ENCODE measurements at places on chromosomes 5 and 9.

DNA sequence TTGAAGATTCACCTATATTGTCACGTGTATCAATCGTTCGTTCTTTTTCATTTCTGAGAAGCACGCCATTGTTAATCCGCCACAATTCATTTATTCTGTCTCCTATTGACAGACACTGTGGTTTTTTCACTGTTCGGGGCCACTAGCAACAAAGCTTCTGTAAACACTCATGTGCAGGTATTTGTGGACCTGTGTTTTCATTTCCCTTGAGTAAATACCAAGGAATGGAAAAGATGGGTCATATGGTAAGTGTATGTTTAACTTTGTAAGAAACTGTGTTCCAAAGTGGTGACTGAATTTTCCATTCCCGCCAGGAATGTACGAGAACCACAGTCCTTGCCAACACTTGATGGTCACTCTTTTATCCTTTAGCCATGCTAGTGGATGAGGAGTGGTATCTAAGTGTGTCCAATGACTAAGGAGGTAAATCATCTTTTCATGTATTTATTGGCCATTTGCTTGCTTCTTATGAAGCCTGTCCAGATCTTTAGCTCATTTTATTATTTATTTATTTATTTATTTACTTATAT, 10.7 kb downstream of the ABO start:
- no peak for DNase-seq

GRCh38 chr5:125236007-125236406, 489.6 kb upstream of the ZNF608 start:
- no peak for DNase-seq

DNA sequence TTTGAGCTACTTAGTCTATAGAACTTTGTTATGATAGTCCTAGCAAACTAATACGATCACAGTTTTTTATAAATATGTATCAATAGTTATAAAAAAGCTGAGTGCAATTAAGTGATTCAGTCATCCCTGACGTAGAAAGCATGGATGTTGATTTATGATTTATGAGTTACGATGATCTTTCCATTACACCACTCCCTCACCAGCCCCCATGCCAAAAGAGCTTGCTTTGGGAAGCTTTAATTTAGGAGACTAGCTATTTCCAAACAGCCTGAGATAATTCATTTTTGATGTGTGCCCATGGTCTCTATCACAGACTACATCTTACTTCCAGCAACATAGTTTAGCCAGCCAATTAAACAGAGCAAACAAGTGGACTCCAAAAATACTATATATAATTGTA, 256.8 kb downstream of the GABRG2 start:
- no peak for DNase-seq

- peak; percentile 23 for DNase-seq
These were observed 2.1 kb downstream of the ANP32B start for GRCh38 chr9:97985058-97985861.

DNA sequence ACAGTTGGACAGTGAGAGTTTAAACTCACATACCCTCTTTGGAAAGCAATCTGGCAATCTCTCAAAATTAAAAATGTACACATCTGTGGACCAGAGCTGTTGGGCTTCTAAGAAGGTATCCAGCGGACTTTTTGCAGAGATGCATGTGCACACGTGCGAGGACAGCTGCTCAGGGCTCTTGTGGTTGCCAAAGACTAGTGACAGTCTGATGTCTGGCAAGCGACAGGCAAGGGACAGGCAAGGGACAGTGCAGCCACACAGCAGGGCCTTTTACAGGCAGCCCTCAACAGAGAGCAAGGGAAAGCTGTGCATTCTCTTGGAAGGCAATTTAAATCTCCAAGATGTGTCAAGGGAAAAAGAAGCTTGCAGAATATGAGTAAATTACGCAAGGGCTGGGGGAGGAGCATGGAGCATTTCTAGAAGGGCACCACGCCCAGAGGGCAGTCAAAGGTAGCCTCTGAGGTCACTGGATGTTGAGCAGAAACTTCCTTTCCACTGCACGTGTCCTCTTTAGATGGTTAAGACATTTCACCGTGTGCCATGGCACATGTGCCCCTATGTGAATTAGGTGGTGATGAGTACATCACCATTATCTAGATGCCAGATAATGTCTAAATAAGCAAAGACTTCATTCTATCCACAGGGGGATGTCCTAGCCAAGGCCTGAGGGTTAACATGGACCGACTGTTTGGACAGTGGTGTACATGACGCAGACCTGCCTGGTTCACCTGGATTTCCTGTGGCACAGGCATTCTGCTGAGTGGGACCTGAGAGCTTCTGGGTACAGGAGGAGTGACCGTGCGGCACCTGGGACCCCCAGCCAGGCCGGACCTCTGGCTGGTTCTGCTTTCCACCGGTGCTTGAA, 9.1 kb downstream of the GFPT2 start:
- DNase-seq, result peak; percentile 61

DNA sequence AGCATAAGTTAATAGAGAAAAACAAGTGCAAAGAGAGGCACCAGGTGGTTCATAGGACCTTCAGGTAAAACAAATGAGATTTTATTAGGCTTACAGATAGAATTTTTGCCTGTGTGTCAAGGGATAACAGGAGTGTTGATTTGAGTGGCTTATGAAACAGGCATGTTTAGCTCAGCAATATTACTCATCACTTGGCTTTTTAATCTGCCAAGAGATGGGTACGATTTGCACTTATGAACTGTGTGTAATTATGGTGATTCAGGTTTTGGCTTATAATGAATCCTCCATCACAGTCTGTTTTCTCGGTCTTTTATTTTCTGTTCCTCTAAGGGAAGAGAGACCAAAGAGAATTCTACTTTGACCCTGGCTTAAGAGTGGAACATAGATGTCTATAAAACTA, 199.3 kb downstream of the DMRTA1 start:
- peak; percentile 14 for DNase-seq

DNA sequence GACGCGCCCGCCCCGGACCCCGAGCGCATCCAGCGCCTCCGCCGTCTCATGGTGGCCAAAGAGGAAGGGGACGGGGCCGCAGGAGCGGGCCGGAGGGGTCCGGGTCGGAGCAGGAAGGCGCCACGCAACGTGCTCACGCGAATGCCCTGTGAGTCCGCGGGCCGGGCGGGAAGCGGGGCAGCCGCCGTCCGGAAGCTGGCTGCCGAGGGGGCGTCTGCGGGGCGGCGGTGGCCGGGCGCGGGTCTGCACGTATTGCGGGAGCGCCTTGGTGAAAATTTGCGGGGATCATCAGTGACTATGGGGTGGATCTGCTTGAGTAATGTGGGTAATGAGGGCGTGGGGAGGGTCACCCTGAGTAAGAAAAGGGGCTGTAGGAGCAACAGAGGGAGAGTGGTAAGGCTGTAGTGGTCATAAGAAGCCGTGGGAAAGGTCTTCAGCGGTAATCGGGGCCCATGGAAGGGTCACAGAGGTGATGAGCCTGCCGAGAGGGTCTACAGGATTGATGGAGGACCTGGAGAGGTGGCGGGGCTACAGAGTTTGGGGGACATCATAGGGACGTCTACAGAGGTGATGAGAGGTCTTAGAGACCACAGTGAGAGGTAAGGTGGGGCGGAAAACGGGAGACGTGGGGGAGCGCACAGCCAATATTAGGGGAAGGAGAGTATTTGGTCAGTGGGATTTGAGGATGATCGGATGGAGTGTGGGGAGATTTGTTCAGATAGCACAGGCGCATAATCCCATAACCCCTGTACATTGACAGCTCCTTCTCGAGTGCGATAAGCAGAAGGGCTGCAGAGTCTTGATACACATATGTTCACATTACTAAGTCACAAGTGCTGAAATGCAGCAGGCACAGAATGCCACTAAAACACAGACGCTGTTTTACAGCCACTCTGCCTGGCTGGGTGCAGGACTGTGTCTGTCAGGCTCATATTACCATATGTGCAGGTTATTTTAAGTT, 819 bp downstream of the LSM11 start:
- DNase-seq, result peak; percentile 6

DNA sequence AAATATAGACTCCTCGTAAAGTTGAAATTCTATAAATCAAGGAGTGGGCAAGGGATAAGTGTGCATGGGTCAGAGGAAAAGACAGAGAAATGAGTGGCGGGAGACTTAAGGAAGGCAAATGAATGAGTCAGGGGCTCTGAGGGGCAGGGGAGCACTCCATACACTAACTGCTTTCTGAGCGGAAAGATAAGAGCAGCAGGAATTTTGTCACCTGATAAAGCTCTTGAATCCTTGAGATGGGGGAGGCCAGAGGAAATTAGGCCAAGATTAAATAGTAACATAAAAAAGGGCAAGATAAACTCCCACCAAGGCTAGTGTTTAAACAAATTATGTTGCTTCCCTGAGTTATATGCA, 191.0 kb upstream of the S1PR3 start:
- DNase-seq, result no peak

DNA sequence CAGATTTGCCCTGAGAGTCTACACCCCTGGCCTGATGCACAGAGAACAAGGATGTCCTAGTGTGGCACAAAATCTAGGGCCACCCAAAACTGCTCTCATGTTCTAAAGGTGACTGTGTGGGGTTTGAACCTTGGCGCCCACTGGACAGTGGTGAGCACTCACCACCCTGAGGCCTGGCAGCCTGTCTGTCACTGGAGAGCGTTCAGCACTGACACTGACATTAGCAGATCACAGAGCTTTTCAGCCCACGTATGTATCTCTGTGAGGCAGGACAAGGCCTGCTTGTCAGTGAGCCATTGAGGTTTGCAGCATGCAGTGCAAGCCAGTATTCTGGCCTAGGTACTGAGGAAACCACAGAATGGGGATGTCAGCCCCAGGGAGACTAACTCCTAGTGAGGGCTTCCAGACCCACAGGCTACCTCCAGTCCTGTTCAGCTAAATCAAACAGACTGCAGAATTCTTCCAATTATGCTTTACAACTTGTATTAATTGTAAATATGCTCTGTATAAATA, 38.9 kb upstream of the SLC2A8 start:
- no peak for DNase-seq

DNA sequence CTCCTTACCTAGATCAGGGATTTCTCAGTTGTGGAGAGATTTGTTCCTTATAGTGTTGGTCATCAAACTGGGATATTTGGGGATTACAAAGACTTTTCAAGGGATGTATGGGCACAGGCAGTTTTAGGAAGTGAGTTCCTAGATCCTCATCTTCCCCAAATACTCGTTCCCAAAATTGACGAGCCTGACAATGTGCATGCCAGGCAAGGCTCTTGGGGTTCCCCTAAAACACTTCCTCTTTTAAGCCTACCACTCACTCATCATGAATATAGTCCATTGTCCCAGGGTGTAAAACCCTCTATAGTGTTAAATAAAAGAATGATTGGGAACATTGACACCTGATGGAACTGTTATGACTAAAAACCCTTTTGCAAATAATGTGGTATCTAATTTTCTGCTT, 26.4 kb downstream of the PDCD1LG2 start:
- no peak for DNase-seq

DNA sequence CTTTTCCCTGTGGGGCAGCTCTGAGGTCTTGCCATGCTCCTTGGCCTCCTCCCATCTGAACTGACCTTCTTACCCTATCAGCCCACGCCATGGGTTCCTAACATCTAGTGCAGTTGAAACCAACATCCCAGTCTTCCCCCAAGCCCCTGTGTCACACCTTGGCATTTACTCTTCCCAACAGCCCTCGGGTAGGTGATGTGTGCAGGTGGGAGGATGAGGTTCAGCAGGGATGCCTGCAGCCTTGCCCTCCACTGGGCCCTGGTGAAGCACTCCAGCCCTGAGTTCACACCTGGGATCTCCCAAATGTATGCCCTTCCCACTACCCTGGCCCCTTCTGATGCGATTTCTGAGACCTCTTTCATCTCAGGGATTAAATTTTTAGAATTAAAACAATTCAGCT, 15.5 kb downstream of the IRX2 start:
- DNase-seq, result no peak

GRCh38 chr5:138391859-138392386, 39.4 kb downstream of the KDM3B start:
- no peak for DNase-seq

GRCh38 chr5:93072831-93073459, 508.1 kb downstream of the NR2F1-AS1 start:
- peak; percentile 23 for DNase-seq

GRCh38 chr9:116549786-116550660, 137.1 kb upstream of the TRIM32 start:
- DNase-seq, result peak; percentile 42

GRCh38 chr5:15203376-15203775, 296.6 kb upstream of the FBXL7 start:
- DNase-seq, result peak; percentile 9

- DNase-seq, result peak; percentile 27
These were observed 45.3 kb downstream of the INSYN2B start for GRCh38 chr5:169934990-169935389.

DNA sequence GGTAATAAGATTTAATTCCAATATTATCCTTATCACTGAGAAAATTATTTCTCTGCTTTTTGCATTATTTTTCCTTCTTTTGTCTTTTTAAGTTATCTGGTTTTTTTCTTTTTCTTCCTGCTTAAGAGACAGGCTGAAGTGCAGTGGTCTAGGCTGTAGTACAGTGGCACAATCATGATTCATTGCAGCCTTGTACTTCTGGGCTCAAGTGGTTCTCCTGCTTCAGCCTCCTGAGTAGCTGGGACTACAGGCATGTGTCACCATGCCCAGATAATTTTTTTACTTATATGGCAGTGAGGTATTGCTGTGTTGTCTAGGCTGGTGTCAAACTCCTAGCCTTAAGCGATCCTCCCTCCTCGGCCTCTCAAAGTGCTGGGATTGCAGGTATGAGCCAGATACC, 93.9 kb downstream of the SLC44A1 start:
- no peak for DNase-seq

GRCh38 chr9:134966697-134967546, 49.2 kb upstream of the FCN1 start:
- no peak for DNase-seq

GRCh38 chr9:20363233-20363632, 259.1 kb downstream of the MLLT3 start:
- no peak for DNase-seq

DNA sequence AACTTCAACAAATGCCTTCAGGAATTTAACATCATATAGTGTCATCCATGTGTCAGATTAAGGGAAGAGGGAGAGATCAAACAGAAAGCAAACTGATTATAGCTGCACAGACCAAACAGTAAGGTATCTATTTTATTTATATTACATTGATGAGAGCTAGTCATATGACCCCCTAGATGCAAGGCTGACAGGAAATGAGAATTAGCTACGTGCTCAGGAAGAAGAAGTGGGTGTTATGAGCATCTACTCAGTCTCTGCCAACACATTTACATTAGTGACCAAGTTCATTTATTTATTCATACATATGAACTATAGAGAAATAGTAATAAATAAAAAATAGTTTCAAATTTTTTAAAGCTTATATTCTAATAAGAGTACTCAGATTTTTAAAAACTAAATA, 787.3 kb downstream of the KCTD16 start:
- no peak for DNase-seq

DNA sequence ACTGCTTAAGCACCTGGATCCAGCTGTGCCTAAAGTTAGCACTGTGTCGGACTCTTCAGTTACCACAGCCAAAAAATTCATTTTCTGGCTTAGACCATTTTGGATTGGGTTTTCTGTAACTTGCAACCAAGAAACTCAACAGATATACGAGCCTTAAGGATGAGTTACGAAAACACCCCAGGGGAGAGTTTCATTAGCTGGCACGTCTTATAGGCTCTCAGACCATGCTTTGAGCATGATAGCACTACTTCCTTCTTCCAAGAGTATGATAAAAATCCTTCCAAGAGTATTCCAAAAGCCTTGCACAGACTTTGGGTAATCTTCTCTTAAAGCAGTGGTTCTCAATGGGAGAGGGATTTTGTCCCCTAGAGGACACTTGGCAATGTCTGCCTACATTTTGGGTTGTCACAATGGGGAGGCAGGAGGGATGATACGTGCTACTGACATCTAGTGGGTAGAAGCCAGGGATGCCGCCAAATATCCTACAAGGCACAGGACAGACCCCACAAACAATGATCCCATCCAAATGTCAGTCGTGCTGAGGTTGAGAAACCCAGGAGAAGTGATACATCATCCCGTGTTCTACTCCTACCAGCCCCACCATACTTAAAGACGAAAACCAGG, 64.8 kb downstream of the SMIM23 start:
- DNase-seq, result no peak

All from astrocyte of the spinal cord (primary cell).